Activated CD4-positive, alpha-beta T cell treated with anti-CD3 and anti-CD28 coated beads, Interleukin-2, amount 50 U/mL, for 48 hours (primary cell): ENCODE measurements at places on chromosomes 5 and 9.

DNA sequence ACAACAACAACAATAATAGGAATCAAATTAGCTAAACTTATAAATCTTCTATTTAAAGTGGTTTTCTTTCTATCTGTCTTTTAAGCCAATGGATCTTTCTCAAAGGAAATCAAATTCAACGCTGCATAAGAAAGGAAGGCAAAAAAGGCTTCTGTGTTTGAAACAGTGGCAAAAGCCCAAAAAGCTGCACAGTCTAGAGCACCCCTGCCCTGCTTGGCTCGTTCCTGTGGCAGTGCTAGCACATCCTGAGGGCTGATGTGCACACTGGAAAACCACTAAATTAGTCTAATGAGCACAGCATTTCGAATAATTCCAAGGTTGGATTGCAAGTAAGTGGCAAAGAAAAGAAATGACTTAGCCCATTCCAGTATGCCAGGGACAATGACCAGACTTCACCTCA lies 80.7 kb downstream of the AP3B1 start:
- DNase-seq = no peak

GRCh38 chr9:107214381-107214780 lies 68.7 kb upstream of the RAD23B start:
- DNase-seq = no peak

- DNase-seq = no peak
Measured at GRCh38 chr5:14321936-14322335, 178.8 kb downstream of the TRIO start.

DNA sequence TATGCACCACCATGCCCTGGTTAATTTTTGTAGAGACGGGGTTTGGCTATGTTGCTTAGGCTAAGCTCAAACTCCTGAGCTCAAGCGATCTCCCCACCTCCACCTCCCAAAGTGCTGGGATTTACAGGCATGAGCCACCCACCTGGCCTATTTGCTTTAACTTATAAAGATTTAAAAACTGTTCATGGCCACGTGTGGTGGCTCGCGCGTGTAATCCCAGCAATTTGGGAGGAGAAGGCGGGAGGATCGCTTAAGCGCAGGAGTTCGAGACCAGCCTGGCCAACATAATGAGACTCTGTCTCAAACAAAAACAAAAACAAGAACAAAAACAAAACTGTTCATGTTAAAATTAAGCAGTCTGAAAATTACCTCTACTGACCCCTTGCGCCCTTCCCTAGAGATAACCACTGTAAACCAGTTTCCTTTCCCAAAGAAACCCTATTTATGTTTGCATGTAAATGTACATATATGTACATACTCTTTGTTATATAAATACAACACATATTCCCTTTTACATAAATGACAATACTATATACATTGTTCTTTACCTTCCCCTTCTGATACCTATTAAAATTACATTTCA lies 1.5 kb downstream of the AK6 start:
- DNase-seq = no peak
